Testis (tissue), 5 donors: ENCODE measurements at places on chromosomes 12 and 14. TPM values are rescaled to one million over a fixed set of nuclear protein-coding genes. Genes with fewer than 3 reads are reported as not detected.

The RAP1B gene
- total RNA-seq, result 190 TPM

The LGMN gene
- total RNA-seq, result 102 TPM

The CLEC1B gene
- total RNA-seq, result 0.63 TPM

The KLRF2 gene
- total RNA-seq, result not detected

The GNG2 gene
- 248 TPM for total RNA-seq

The KCNMB4 gene
- total RNA-seq, result 8.8 TPM

The RERGL gene
- 3.7 TPM for total RNA-seq

The KRT3 gene
- not detected for total RNA-seq

The IAPP gene
- not detected for total RNA-seq

The ALG10B gene
- 6.5 TPM for total RNA-seq

The PLA2G1B gene
- total RNA-seq, result 0.94 TPM

The LBHD2 gene
- 1.9 TPM for total RNA-seq

The ZNF10 gene
- total RNA-seq, result 38.3 TPM

The MMAB gene
- total RNA-seq, result 23.6 TPM

The SRRM4 gene
- 0.79 TPM for total RNA-seq

The LRTM2 gene
- total RNA-seq, result 0.43 TPM

The C1QL4 gene
- total RNA-seq, result 5.5 TPM
